Right renal cortex interstitium (tissue), 3 donors: ENCODE measurements at places on chromosomes 6 and 20. TPM values are rescaled to one million over a fixed set of nuclear protein-coding genes. Genes with fewer than 3 reads are reported as not detected.
A peak's percentile ranks its signal among the peaks of the same experiment; 100 is the strongest.

GRCh38 chr6:24861934-24862333 lies 63.2 kb upstream of the ARMH2 start:
- no peak for DNase-seq

MYLK4 gene
- 0.96 TPM for polyA plus RNA-seq

DNA sequence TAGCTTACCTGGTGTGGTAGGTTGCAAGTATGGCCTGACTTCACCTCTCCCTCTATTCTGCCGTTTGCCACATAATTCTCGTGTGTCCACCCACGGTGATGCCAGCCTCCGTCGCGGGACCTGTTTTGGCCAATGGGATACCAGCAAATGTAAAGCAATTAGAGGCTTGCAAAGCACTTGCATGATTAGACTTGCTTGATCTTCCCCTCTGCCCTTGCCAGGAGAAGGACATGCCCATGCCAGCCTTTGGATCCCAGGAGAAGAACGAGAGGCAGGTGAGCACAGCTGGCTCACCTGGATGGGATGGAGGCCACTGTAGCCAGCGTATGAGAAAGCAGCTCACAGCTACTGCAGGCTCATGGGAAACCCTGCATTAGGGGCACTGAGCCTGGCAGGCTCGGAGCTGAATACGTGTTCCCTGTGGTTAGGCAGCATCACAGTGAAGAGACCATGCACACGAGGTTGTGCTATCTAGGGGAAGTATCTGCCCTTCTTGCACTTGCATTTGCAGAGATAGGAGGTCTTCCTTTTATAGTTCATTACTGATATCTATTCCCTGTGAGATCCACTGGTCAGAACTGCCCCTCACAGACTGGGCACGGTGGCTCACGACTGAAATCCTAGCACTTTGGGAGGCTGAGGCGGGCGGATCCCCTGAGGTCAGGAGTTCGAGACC lies 62.4 kb downstream of the TMEM242 start:
- no peak for DNase-seq

GRCh38 chr6:158109748-158110147 lies 58.3 kb downstream of the SERAC1 start:
- DNase-seq: no peak

- DNase-seq: no peak
Observed at GRCh38 chr6:130421585-130421984, 55.8 kb downstream of the TMEM200A start.

DNA sequence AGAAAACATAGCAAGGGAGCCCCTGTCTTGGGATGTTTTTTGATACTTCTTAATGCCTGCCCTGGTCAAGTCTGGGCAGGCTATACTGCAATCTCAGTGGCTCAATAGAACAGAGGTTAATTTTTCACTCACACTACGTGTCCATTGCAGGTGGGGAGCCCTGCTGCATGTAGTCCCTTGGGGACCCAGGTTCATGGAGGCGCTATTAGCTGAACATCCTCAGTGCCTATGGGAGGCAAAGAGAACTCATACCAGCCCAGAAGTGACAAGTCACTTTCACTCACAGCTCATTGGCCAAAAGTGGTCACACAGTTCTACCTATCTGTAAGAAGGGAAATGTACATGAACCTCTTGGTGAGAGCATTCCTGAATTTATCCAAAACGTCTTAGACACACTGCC lies 23.2 kb downstream of the CGA start:
- no peak for DNase-seq

GRCh38 chr6:24802271-24803059 lies 3.7 kb upstream of the ARMH2 start:
- no peak for DNase-seq

DNA sequence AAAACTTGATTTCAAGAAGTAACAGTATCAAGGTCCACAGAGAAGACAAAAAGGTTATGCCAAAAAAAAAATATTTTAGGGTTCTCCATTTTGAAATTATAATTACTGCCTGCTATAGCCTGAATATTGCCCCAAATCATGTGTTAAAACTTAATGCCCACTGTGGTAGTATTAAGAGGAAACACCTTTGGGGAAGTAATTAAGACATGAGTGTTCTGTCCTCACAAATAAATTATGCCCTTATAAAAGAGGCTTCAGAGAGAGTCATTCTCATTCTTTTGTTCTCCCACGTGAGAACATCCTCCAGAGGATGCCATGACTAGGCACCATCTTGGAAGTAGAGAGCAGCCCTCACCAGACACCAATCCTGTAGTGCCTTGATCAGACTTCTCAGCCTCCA lies 66.2 kb downstream of the GMDS start:
- no peak for DNase-seq

SLC17A3 gene
- 1.5 TPM for polyA plus RNA-seq

DNA sequence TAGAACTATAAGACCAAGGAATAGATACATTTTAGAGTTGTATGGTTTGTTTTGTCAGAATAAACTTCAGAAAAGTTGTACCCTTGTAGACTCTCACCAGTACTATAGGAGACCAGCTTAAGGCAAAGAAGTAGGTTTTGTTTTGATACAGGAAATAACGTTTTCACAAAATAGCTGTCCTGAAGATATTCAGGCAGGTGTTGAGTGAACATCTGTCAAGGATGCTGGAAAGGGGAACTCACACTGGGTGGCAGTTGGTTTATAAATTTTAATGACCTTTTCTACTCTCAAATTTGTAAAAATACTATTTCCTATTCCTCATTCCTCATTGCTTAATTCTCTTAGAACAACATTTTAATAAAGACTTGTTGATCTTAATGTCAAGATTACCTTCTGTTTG lies 174.0 kb upstream of the MAN1A1 start:
- no peak for DNase-seq

- no peak for DNase-seq
Observed at GRCh38 chr20:37357481-37358365, 11.8 kb downstream of the SRC start.

OR2B3 gene
- not detected for polyA plus RNA-seq

- DNase-seq: no peak
Observed at GRCh38 chr20:755941-756340, 12.4 kb downstream of the SLC52A3 start.

ARG1 gene
- 0.43 TPM for polyA plus RNA-seq

GRCh38 chr20:20009784-20010253 lies 7.3 kb upstream of the NAA20 start:
- no peak for DNase-seq

- no peak for DNase-seq
Observed at GRCh38 chr6:4856785-4857184, 80.6 kb downstream of the CDYL start.

DNA sequence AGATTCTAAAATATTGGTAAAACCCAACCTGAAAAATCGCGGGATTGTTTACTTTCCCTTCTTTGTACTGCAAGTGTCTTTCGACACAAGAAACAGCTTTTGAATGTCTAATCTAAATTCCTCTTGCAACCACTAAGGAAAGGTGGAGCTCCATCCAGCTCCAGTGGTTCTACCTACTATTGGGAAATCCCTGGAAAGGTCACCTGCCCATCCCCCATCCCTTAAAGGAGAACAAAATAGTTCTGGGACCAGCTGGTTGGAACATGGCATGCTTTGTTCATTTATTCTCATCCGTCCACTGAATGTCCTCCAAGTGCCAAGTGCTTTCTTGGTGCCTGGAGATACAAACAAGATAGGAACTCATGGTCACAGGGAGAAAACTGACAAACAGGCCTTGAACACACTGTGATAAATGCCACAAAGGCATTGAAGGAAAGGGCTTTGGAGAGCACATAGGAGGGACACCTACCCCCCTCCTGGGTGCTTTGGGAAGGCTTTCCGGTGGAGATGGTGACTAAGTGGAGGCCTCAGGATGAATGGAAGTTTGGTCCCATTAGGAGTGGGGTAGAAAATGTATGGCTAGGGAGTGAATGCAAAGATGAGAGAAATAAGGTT lies 2.3 kb upstream of the CITED2 start:
- no peak for DNase-seq

GRCh38 chr6:151765444-151765886 lies 42.0 kb upstream of the ESR1 start:
- peak; percentile 39 for DNase-seq

C6orf15 gene
- not detected for polyA plus RNA-seq

- DNase-seq: no peak
Observed at GRCh38 chr6:75874224-75874623, 125.2 kb downstream of the MYO6 start.

GRCh38 chr20:46994341-46994740 lies 99.7 kb downstream of the EYA2 start:
- DNase-seq: no peak
